ENCODE measurements at places on chromosomes 5 and 9. TPM values are rescaled to one million over a fixed set of nuclear protein-coding genes. Genes with fewer than 3 reads are reported as not detected.

CCL28 gene
- total RNA-seq: 0.47 TPM

OR13C3 gene
- not detected for total RNA-seq

FGF1 gene
- 6.9 TPM for total RNA-seq

MSH3 gene
- total RNA-seq: 39.1 TPM

NEURL1B gene
- total RNA-seq: 19.2 TPM

EQTN gene
- total RNA-seq: 1.6 TPM

LCN1 gene
- total RNA-seq: not detected
